ENCODE measurements at places on chromosomes 7 and 10. TPM values are rescaled to one million over a fixed set of nuclear protein-coding genes. Genes with fewer than 3 reads are reported as not detected.

GRCh38 chr10:89389254-89389653 is 3.2 kb upstream of the IFIT1 start:
- no peak for DNase-seq

DNA sequence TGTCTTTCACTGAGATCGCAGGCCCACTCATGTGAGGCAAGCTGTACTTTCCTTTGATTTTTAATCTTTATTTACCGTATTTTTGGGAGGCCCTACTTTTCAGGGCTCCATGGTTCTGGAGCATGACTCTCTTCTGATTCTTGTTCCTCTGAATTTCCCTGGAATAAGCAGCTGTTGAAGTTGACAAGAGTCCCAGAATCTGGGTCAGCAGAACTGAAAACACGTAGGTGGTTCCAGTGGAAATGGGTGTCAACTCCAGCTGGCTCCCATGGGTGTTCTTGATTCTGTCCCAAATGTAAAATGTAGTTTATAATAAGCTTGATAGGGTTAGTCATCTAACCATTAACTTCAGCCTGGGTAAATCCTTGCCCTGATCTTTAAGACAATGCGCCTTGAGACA is 409.4 kb downstream of the GATA3 start:
- no peak for DNase-seq

CFAP46 gene
- 0.90 TPM for total RNA-seq

- no peak for DNase-seq
Observed at GRCh38 chr10:100348389-100348927, 1.4 kb downstream of the SCD start.

DNA sequence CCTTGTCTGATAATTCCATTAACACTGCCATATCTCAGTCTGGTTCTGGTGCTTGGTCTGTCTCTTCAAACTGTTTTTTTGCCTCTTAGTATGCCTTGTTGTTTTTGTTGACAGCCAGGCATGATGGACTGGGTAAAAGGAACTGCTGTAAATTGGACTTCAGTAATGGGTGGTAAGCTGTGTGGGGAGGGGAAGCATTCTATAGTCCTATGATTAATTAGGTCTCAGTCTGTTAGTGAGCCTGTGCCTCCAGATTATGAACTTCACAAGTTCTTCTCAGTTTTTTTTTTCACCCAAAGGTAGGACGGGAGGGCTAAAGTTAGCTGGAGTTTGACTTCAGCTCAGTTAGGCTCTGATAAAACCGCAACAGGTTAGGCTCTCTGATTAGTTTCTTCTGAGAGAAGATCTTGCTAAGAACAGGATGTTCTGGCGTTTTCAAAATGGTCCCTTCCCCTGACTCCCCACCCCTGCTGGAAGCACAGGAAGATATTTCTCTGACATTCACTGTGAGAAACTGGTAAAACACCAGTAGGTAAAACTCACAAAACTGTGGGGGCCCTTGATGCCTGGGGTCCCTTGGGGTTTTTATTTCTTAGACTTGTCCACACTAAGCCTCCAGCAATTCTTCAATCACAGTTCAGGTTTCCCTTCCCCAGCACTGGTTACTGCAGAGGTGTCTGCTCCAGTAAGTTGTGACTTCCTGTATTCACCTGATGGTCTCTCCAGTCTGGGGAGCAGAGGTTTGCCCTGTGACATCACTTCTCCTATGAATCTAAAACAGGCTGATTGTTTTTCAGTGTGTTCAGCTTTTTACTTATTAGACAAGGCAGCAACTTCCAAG is 43.3 kb upstream of the CCDC71L start:
- no peak for DNase-seq

DNA sequence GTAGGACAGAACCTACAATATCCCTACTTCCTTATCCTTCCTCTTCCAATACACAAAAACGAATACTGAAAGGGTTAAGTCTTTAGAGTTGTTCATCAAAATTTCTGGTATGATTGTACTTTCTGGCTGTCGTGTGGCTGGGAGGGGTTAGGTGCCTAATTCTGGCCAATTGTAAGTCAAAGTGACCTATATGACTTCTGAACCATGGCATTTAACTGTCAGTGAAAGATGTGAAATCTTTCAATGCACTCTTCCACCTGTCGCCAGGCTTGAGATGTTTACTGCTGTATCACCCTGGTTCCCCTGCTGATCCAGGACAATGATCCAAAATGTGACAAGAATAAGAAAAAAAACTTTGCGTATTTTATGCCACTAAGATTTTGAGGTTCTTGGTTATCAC is 20.8 kb downstream of the EPC1 start:
- no peak for DNase-seq

GRID2IP gene
- total RNA-seq, result not detected

- no peak for DNase-seq
Observed at GRCh38 chr10:49457686-49458085, 61.8 kb upstream of the DRGX start.

DNA sequence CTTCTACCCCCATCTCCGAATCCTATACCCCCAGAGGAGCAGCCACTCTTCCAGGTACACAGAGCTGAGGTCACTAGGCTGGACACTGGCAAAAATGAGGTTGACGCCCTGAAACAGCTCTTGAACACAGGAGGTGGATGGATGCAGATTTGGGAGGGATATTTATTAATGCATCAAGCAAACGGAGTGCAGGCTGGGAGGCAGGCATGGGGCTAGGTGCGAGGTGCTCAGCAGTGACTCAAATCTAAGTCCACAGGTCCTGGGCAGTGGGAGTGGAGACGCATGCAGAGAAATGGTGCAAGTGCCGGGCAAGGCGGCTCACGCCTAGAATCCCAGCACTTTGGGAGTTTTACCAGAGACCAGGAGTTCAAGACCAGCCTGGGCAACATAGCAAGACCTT is 11.0 kb downstream of the GUSB start:
- no peak for DNase-seq

DNA sequence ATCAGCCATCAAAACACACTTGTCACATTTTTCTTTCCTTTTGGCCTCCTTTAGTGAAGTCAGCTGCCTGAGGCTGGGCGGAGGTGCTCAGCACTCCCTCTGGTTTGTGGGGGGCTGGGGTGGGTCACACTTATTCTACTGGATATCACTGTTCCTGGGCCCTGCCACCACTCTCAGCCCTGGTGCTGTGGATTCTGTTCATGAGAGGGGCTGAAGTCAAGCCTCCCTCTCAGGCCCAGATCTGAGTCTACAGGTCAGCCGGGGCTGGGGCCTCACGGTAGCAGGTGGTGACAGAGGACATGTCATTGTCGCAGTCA is 180.8 kb upstream of the TNS3 start:
- DNase-seq, result no peak

ENTPD1 gene
- 12.6 TPM for total RNA-seq

GRCh38 chr10:22615819-22616499 is 98.4 kb downstream of the PIP4K2A start:
- DNase-seq, result no peak

DNA sequence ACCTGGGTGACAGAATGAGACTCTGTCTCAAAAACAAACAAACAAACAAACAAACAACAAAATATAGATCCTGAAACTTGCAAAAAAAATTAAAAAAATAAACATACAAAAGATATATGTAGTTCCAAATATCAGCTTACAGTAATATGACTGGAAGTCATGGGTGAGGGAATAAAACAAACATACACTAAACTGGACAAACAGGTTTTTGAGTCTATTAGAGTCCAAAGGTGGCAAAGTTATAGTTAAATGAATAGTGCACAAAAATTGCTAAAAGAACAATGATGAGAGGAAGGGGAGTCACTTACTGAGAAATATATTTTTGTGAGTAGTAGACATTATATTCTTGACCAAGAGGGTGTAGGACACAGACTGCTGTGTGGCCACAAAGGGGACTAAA is 16.7 kb upstream of the RSBN1L start:
- no peak for DNase-seq

DNA sequence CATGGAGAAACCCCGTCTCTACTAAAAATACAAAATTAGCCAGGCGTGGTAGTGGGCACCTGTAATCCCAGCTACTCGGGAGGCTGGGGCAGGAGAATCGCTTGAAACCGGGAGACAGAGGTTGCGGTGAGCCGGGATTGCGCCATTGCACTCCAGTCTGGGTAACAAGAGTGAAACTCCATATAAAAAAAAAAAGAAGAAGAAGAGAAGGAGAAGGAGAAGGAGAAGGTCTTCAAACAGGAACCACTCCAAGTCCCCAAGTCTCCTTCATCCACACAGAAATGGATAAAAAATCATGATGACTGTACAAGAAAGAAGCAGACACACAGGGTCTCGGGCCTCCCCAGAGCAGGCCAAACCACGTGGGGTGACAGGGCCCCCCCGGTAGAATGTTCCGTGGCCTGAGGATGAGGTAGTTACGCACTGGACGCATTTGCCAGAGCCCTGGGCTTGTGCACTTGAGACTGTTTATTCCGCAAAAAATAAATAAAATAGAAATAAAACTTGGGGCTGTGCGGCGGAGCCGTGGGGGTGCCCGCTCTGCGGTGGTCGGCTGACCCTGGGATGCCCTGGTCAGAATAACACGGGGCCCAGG is 15.8 kb downstream of the VENTX start:
- DNase-seq, result no peak

FAM241B gene
- 0.44 TPM for total RNA-seq

- no peak for DNase-seq
Observed at GRCh38 chr10:48309711-48310226, 3.3 kb downstream of the MAPK8 start.

HOXA10 gene
- total RNA-seq, result 34.1 TPM

GRCh38 chr10:80530251-80530650 is 7.5 kb upstream of the SH2D4B start:
- no peak for DNase-seq

- DNase-seq, result no peak
Observed at GRCh38 chr7:134355927-134356326, 39.2 kb upstream of the SLC35B4 start.

NPFFR1 gene
- total RNA-seq, result 5.4 TPM

BAIAP2L1 gene
- total RNA-seq, result 2.7 TPM

DNA sequence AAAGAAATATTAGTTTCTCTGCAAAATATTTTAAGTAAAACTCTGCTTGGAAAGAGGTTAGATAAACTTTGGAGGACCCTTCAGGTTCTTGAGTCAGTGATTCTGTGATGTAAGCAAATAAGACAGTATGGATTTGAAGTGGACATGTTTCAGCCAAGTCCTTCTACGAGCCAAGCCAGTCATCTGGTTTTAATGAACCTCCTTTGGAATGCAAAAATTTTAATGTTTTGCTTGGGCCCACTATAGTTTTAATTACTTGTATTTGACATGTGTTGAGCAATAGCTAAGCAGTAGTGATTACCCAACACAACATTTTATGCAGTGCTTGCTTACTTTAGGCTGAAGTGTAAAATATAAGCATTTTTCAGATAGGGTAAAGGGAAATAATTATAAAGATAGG is 296.3 kb upstream of the SEMA3D start:
- no peak for DNase-seq

- DNase-seq, result no peak
Observed at GRCh38 chr7:20911081-20911480, 124.4 kb upstream of the SP8 start.

DNA sequence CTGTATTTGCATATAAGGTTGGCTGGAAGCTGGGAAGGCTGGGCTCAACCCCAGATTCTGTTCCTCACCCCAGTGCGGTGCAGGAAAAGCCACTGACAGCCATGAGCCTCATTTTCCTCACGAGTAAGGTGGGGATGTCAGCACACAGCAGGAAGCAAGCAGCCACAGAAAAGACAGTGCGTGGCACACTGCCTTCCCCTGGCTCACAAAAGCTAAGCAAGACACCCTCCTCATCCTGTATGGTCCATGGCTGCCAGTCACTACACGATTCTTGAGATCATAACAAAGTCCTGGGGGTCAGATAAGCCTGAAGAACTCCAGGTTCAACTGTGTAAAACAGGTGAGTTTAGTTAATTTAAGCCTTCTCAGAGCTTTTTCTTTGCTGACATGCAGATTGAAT is 28.9 kb upstream of the DDC start:
- no peak for DNase-seq

GRCh38 chr7:131281266-131282048 is 46.2 kb upstream of the MKLN1 start:
- no peak for DNase-seq

GRCh38 chr7:128733278-128733645 is 5.9 kb upstream of the CALU start:
- DNase-seq, result no peak

FAM25A gene
- not detected for total RNA-seq

GRCh38 chr7:20593501-20593900 is 22.0 kb upstream of the ABCB5 start:
- no peak for DNase-seq

CRTAC1 gene
- total RNA-seq, result 18.9 TPM

- no peak for DNase-seq
Observed at GRCh38 chr7:124257638-124258308, 224.9 kb upstream of the TMEM229A start.

GRCh38 chr10:132868995-132869394 is 73.4 kb downstream of the CFAP46 start:
- DNase-seq, result peak; percentile 5

GRCh38 chr7:33334349-33334748 is 205.0 kb downstream of the BBS9 start:
- DNase-seq, result no peak

DNA sequence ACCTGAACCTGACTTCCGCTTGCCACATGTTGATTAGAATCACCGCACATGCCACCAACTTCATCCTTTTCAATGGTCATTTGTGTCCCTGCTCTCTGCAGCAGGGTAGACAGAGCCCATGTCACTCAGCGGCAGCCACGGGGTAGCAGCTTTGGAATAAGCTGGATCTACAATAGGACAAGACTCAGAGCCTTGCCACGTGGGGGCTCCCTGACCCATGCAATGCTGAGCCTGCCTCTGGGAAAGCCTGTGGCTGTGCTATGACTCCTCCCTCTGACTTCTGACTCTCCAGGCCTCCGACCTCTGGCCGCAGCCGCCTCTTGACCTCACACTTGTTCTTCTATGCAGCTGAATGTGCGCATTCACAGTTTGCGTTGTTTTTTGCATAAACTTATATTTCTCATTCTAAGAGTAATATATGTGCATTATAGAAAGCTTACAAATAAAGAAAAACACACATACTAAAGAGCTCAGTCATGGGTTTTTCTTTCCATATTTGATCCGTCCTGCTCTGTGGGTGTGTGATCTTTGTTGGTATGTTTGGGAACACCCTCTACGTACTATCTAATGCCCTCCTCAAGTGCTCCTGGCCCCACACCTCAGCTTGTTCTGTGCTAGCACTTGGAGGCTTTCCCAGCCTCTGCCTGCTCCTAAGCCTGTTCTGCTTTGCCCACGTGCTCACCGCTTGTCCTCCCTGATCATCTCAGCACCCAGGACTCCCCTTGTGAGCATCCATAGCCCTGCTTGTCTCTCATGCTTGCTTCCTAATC is 198.0 kb upstream of the MKI67 start:
- DNase-seq, result peak; percentile 40

- DNase-seq, result no peak
Observed at GRCh38 chr10:105800641-105801040, 1159.6 kb downstream of the SORCS3 start.

GRCh38 chr7:51256916-51257315 is 59.7 kb downstream of the COBL start:
- no peak for DNase-seq

OR2A1 gene
- total RNA-seq, result not detected
